ENCODE measurements at places on chromosomes 4 and X. TPM values are rescaled to one million over a fixed set of nuclear protein-coding genes. Genes with fewer than 3 reads are reported as not detected.
A peak's percentile ranks its signal among the peaks of the same experiment; 100 is the strongest.

Gene ATP2B3
- not detected for total RNA-seq

Gene PASD1
- total RNA-seq, result not detected

Gene LNX1
- total RNA-seq, result not detected

Gene GPR143
- total RNA-seq, result not detected

Gene GLRA3
- total RNA-seq, result not detected

Gene GPR78
- not detected for total RNA-seq

Gene OTUD6A
- not detected for total RNA-seq

Gene TRPC5OS
- not detected for total RNA-seq

Gene LDB2
- not detected for total RNA-seq

Gene CYBB
- total RNA-seq, result 6.3 TPM

- no peak overlapping the region for H3K27ac ChIP-seq
These were observed 160.3 kb downstream of the OR13H1 start for GRCh38 chrX:131704136-131704695.

- H3K4me3 ChIP-seq, result no peak overlapping the region
- no peaks in the 10 kb centered on the region for H3K36me3 ChIP-seq
- H3K27me3 ChIP-seq, result no peaks in the 10 kb centered on the region
- DNase-seq, result no peak
- peaks cover 20% of the 10 kb centered on the region for H3K4me1 ChIP-seq
- no peak overlapping the region for H3K27ac ChIP-seq
These were observed 189.2 kb downstream of the PPP3CA start for GRCh38 chr4:101158134-101158482.

- DNase-seq, result no peak
- H3K27ac ChIP-seq, result no peak overlapping the region
- no peaks in the 10 kb centered on the region for H3K4me1 ChIP-seq
- H3K27me3 ChIP-seq, result no peaks in the 10 kb centered on the region
- H3K36me3 ChIP-seq, result no peaks in the 10 kb centered on the region
These were observed 209.9 kb upstream of the HCCS start for GRCh38 chrX:10901290-10901633.

- H3K4me3 ChIP-seq, result peak within 1 kb of the TSS; percentile 57
- H3K27ac ChIP-seq, result peak within 1 kb of the TSS; percentile 72
- H3K4me1 ChIP-seq, result peaks cover 13% of the 10 kb centered on the region
- DNase-seq, result peak; percentile 78
These were observed at the start of gene HPRT1 for GRCh38 chrX:134460005-134460861. Gene HPRT1, plus strand, starts transcription at chrX:134460165. Its CDS starts 147 bp downstream, at chrX:134460312.

- H3K27me3 ChIP-seq, result no peaks in the 10 kb centered on the region
- no peak overlapping the region for H3K4me3 ChIP-seq
- no peaks in the 10 kb centered on the region for H3K36me3 ChIP-seq
- no peak overlapping the region for H3K27ac ChIP-seq
These were observed 219.7 kb downstream of the DCLK2 start for GRCh38 chr4:150297861-150298474.

GRCh38 chr4:105807496-105807895 lies 87.8 kb upstream of the NPNT start:
- H3K27ac ChIP-seq, result no peak overlapping the region
- DNase-seq, result no peak
- no peaks in the 10 kb centered on the region for H3K27me3 ChIP-seq
- no peaks in the 10 kb centered on the region for H3K4me1 ChIP-seq
- H3K4me3 ChIP-seq, result no peak overlapping the region
- no peaks in the 10 kb centered on the region for H3K36me3 ChIP-seq

DNA sequence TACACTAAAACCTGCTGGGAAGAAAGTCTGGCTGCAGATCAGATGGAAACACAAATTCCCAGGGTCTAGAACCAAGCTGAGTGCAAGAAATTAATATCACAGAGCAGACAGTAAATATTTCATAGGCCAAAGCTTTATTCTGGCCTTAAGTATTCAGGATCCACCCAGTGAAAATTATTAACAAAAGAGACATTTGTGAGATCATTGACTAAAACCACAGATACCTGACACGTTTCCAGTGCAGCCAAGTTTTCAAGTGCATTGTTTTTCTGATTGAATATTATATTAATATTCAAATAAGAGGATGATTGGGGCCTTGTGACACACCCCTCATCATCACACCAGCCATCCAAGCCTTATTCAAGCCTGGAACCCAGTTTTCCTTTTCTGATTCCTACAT lies 10.3 kb downstream of the ELOVL6 start:
- no peaks in the 10 kb centered on the region for H3K36me3 ChIP-seq
- no peak for DNase-seq
- H3K4me3 ChIP-seq, result no peak overlapping the region
- no peaks in the 10 kb centered on the region for H3K4me1 ChIP-seq
- H3K27ac ChIP-seq, result no peak overlapping the region

- H3K27ac ChIP-seq, result peak overlapping the region; percentile 78
- H3K4me1 ChIP-seq, result peaks cover 18% of the 10 kb centered on the region
- H3K4me3 ChIP-seq, result peak overlapping the region; percentile 73
- no peaks in the 10 kb centered on the region for H3K36me3 ChIP-seq
- DNase-seq, result peak; percentile 2
These were observed 712 bp downstream of the PNPLA4 start for GRCh38 chrX:7926501-7926900.

DNA sequence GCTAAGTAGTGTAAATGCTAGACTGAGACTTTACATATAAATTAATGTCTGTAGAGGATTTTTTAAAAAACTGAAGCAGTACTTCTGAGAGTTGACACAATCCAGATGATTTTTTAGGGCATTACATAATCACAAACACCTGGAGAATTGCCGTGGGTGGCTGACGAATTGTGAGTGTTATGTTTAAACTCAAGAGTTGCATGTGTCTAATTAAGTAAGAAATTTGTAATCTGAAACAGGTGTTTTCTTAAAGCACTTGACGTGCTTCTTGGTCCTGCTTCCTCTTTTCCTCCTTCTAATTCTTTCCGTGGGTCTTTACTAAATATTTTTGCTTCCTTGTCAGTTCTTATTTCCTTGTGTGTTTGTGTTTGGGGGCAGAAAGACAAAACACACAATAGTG lies 27.8 kb downstream of the PIR start:
- no peak overlapping the region for H3K4me3 ChIP-seq
- no peaks in the 10 kb centered on the region for H3K36me3 ChIP-seq
- H3K4me1 ChIP-seq, result no peaks in the 10 kb centered on the region
- no peak for DNase-seq
- no peak overlapping the region for H3K27ac ChIP-seq

DNA sequence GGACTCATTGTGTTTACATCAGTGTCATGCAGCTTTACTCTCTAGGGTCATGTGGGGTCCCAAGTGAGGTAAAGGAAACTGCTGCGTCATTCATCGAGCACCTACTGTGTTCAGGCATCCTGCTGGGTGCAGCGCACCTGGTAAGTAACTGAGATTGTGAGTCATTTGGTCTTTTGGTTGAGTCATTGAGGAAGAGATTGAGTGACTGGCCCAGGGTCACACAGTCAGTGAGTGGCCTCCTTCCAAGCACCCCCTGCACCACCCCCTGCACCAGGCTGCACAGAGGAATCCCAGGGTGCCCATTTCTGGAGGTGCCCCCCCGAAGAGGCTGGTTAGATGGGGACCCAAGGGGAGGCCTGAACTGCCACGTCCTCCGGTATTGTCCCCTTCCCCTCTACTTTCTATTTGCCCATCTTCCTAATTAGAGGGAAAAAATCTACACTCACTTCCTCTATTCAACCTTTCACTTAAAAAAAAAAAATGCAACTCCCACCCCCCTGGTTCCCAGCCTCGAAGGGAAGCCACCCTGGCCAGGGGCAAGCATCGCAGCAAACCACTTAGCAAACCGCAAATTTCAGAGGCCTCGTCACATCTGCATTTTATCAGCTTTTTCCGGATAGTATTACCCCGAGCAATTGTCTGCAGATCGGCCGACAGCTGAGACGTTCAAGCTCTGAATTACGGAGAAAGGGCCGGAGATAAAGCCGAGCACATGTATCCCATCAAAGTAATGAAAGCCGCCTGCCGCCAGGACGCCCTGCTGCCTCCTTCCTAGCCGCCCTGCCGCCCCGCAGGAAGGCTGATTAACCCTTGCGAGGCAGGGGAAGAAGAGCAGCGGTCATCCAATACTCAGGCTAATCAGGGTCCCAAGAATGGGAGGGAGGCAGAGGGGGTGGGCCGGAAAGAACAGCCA lies 96.3 kb upstream of the MSX1 start:
- no peak for DNase-seq
- H3K27me3 ChIP-seq, result no peaks in the 10 kb centered on the region
- peaks cover 9% of the 10 kb centered on the region for H3K4me1 ChIP-seq
- no peak overlapping the region for H3K4me3 ChIP-seq
- H3K27ac ChIP-seq, result no peak overlapping the region

DNA sequence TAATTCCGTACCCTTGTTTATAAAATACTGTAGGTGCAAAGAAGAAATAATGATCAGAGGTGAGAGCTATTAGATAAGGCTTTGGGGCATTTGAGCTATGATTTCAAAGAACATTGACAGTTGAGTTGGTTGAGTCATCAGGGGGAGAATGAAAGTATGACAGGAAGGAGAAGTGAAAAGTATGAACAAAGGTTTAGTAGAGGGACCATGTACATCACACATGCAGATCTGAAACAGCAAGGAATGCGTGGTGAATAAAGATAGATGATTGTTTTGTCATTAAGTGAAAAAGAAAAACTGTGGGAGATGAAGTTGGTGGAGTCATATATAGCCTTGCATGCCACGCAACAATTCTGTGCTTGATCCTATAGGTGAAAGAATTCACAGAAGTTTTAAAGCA lies 163.1 kb downstream of the ARAP2 start:
- DNase-seq, result no peak
- no peak overlapping the region for H3K4me3 ChIP-seq
- peaks cover 26% of the 10 kb centered on the region for H3K36me3 ChIP-seq
- no peaks in the 10 kb centered on the region for H3K27me3 ChIP-seq
- no peaks in the 10 kb centered on the region for H3K4me1 ChIP-seq

- H3K4me3 ChIP-seq, result no peak overlapping the region
- DNase-seq, result no peak
- H3K4me1 ChIP-seq, result no peaks in the 10 kb centered on the region
- H3K27ac ChIP-seq, result no peak overlapping the region
- H3K36me3 ChIP-seq, result no peaks in the 10 kb centered on the region
These were observed 17.6 kb downstream of the SUPT20HL1 start for GRCh38 chrX:24377911-24378468.

DNA sequence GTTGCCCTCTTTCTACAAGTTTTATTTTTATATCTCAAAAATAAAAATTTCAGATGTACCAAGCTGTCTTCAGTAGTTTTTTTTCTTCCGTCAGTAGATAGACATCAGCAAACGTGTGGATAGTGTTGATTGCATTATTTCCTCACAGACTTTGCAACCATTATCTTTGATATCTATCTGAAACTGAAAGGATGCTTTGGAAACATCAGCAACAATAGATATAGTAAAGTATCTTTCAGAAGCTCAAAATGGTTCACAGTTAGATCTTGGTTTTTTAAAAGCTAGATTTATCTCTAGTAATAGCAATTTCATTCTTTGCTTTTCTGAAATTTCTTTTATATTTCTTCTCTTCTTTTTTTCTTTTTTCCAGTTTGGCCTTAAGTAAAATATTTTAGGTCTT lies 246.9 kb upstream of the PCDH7 start:
- H3K27me3 ChIP-seq, result no peaks in the 10 kb centered on the region
- no peak for DNase-seq
- H3K4me3 ChIP-seq, result no peak overlapping the region
- no peaks in the 10 kb centered on the region for H3K4me1 ChIP-seq

GRCh38 chr4:69522554-69522953 lies 26.8 kb upstream of the UGT2B4 start:
- H3K27ac ChIP-seq, result no peak overlapping the region
- H3K4me1 ChIP-seq, result no peaks in the 10 kb centered on the region
- H3K36me3 ChIP-seq, result no peaks in the 10 kb centered on the region
- no peaks in the 10 kb centered on the region for H3K27me3 ChIP-seq

DNA sequence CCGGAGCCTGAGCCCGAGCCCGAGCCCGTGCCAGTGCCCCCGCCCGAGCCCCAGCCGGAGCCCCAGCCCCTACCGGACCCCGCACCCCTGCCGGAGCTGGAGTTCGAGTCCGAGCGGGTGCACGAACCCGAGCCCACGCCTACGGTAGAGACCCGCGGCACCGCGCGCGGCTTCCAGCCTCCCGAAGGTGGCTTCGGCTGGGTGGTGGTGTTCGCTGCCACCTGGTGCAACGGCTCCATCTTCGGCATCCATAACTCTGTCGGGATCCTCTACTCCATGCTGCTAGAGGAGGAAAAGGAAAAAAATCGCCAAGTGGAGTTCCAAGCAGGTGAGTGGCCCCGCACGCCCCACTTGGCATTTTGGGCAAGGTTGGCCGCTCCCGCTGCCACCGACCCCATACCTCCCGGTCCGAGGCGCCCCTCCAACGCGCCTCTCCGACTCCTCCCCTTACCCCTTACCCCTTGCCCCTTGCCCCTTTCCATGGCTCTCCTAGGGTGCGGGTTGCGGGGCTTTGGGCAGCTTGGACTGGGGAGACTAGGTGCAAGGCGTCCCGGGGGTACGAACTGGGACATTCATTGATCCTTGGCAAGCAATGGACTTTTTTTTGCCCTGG lies 553 bp downstream of the SLC16A2 start:
- no peaks in the 10 kb centered on the region for H3K4me1 ChIP-seq
- H3K4me3 ChIP-seq, result no peak overlapping the region
- H3K27ac ChIP-seq, result no peak overlapping the region

- H3K27me3 ChIP-seq, result no peaks in the 10 kb centered on the region
- H3K4me3 ChIP-seq, result no peak overlapping the region
- H3K4me1 ChIP-seq, result no peaks in the 10 kb centered on the region
- peak; percentile 36 for DNase-seq
- no peak overlapping the region for H3K27ac ChIP-seq
These were observed 69.8 kb downstream of the SHROOM3 start for GRCh38 chr4:76504613-76505465.

- H3K4me1 ChIP-seq, result peaks cover 100% of the 10 kb centered on the region
- H3K27ac ChIP-seq, result peak overlapping the region; percentile 28
- H3K27me3 ChIP-seq, result no peaks in the 10 kb centered on the region
- no peaks in the 10 kb centered on the region for H3K36me3 ChIP-seq
These were observed 22.8 kb downstream of the MSN start for GRCh38 chrX:65690057-65690855.
